Aorta (tissue), 5 donors: ENCODE measurements at places on chromosomes 4 and X. TPM values are rescaled to one million over a fixed set of nuclear protein-coding genes. Genes with fewer than 3 reads are reported as not detected.

TAF7L gene
- total RNA-seq = not detected

PPP1R2C gene
- total RNA-seq = not detected

PRRG1 gene
- total RNA-seq = 17.8 TPM

F11 gene
- total RNA-seq = 0.26 TPM

DNA sequence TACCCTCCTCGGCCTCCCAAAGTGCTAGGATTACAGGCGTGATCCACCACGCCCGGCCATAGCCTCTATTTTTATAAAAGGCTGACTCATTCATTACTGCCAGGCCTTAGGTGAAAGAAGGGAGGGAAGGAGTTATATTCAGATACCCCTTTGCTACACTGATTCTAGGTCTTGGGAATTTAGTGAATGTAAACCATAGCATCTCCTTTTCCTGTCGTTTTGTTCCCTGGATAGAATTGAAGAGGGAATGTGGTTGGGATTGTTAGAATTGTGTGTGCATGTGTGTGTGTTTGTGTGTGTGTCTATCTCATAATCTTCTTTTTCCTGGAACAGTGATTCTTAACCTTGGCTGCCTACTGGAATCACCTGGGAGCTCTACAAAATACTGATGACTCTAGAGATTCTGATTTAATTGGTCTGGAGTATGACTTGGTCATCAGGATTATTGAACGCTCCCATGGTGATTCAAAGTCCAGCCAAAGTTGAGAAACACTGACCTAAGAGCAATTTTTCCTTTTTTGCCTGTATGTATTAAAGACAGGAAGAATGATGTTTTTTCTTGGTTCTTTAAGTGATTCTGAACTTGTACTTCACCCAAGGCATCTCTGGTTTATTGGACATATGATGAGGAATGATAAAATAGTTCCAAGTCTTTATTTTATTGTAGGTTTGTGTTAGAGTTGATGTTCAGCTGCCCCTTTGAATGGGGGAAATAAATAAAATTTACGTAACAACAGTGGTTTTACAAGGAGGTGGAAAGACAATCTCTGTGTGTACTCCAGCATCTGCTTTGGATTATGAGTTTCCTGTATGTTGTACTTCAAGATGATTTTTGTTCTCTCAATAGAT, 37.0 kb downstream of the NAP1L5 start:
- DNase-seq = no peak

DNA sequence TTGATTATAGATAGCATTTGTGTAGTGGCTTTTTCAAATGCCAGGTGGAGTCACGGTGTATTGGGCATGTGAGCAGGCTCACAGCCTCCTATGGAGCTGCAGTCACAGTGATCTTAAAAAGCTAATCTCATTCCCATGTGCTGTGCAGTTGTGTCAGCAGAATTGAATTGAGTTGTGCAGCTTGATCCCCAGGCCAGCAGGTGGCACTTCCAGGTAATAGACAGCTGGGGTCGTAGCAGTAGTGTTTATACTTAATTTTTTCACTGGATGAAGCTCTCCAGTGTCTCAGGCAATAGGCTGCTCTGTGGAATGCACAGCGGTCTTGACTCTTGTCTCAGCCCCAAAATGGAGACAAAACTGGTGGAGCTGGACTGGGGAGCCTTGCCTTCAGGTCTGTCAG, 1028.1 kb downstream of the SH3BGRL start:
- no peak for DNase-seq

DNA sequence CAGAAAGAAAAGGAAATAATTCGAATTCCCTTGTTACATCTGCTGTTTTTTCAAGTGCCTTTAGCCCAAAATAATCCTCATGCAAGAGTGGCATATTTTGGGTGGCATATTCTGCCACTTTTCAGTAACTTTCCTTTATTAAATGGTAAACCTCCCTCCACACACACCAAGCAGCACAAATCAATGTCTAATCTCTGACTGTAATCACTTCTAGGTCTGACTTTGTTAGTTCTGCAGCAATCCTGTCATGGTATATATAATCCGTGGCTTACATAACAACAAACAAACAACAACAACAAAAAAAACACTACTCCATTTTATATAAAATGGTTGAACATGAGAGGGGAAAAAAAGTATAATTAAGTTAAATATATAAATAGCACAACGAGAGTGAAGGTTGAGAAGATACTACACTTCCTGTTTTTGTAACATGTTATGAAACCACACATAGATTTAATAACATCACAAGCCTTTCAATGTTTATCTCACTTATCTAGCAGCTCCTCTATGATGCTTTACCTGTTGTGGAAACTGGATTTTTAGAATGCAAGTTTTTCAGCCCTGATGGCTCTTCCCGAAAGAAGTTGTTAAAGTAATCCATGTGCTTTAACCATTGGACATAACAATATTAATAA, 715.4 kb downstream of the GRXCR1 start:
- no peak for DNase-seq

DNA sequence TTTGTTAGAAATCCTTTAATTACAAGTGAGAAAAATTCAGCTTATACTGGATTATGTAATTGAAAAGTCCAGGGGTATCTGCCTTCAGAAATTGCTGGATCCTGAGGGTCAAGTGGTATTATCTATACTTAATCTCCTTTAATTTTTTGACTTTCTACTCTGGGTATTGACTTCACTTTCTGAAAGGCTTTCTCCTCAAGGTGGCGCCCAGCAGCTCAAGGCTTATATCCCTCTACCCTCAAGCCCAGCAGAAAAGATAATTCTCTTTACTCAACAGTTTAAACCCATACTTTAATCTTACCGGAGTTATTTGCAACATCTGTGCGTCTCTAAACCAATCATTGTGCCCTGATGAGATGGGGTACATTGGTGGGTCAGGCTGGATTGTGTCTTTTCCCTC, 129.5 kb downstream of the LARP7 start:
- no peak for DNase-seq

DNA sequence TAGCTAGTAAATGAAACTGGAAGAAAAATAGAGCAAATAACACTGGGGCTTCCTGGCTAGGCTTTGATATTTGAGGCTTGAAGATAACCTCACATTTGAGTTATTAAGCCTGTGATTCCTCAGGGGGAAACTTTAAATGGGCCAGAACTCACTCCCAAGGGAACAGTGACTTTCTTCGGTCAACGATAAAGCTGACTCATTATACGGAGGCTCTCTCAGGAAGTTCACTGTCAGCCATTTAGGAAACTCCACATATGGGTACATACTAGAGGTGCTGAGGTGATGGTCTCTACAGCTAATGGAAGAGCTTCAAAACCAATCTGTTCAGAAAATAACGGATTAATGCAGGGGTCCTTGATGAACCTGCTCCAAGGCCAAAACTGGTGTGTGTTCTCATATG, 120.8 kb downstream of the SH2D1A start:
- no peak for DNase-seq

- no peak for DNase-seq
Observed at GRCh38 chr4:84956014-84956413, 10.5 kb downstream of the WDFY3 start.

DNA sequence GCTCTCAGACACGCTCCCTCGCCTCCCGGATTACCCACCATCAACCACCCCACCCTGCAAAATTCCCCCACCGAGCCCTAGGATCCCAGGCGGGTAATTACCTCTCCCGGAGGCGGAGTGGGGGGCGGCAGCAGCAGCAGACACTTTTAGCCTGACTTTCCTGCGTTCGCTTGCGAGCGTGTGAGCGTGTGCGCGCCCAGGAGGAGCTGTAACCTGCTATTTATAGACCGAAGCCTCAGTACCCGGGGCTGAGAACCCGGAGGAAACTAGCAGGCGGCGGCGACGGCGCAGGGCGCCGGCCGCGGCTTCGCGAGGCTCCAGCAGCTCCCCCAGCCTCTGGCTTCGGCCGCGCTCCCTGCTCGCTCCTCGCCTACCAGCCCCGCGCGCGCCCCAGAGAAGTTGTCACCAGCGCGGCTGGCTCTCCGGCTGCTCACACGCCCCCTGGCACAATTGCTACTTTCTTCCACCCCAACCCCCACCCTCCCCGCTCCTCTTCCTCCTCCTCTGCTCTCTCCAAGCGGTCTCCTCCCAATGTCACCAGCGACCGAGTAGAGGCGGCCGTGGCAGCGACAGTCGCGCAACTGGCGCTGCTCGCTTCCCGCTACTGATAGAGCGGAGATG, at the start of gene INPP4B:
TSS of gene INPP4B (minus strand) at position 194 of the 621 bp plus-strand sequence.
- peak; percentile 57 for DNase-seq

GRCh38 chrX:94743478-94743877, 1069.5 kb downstream of the FAM133A start:
- DNase-seq = no peak

DNA sequence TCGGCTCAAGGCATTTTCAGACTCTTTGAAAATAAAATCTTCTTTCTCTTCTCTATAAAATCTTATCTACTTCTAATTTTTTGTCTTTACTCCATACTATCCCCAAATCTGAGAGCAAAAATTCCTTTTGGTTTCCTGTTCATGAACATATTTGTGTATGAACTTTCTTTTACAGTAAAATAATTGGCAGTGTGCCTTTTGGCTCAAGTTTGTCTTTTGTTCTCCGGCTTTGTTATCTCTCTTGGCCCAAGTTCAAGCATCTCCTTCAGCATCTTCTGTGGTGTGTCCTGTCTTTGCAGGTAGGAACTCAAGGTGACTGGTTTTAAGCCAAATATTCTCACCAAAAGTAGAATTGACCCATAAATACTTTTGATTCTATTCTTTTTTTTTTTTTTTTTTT, 276.6 kb upstream of the FAT1 start:
- no peak for DNase-seq

DNA sequence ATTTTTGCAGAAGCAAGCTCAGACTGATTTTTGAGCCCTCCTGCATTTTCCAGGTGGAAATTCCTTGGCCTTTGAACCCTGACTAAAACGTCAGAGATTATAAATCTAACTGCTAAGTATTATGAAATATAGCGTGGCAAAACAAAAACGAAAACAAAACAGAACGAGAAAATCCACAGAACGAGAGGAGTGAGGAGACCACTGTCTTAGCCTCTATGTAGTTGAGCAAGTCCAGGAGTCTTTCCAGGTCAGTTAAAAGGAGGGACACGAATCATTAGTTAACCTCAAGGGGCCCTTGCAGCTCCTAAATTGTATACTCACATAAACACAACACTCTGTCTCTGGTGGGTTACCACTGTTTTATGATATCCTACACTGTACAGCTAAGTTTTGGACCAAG, 80.2 kb downstream of the SYNPO2 start:
- no peak for DNase-seq

GRCh38 chr4:172707622-172708021, 461.0 kb upstream of the GALNT7 start:
- no peak for DNase-seq

DNA sequence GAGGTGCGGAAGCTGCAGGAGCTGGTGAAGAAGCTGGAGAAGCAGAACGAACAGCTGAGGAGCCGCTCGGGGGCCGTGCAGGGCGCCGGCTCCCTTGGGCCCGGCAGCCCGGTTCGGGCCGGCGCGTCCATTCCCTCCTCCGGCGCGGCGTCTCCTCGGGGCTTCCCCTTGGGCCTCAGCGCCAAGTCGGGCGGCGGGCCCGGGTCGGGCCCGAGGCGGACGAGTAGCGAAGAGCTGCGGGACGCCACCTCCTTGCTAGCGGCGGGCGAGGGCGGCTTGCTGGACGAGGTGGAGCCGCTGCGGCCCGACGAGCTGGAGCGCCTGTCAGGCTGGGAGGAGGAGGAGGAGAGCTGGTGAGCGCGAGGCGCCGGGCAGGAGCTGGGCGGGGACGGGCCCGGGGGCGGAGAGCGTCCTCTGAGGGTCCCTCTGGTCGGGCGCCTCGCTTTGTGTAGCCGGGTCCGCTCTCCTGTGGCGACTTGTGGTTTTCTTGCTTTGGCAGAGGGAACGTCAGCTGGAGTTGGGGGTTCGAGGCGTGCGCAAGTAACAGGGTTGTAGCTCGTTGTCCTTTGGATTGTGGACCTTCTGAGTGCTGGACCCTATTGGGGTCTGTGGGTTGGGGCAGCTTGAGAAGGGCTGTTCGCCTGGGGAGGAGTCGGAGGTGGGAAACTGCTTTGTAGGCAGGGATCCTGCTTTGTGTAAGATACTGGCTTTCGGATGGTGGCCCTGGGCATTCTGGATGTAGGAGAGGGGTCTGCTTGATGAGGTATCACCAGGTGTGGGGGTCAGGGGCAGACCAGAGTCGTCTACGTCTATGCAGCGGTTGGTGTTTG, 662 bp downstream of the SLAIN2 start:
- peak; percentile 88 for DNase-seq

DNA sequence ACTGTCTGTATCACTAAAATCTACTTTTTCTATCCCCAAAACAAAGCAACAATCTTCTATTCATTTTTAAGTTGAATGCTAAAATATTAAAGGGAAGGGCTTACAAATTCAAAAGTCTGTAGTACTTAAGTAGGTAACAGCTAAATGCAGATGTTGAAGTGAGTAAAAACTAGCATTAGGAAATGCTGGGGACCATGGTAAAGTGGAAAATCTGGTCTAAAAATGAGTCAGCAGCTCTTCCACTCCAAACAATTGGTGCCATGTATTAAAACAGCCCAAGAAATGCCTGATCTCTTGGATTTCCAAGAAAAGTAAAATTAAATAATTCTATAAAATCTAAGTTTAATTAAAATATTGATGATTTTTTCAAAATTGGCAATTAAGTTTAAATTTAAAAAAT, 73.3 kb upstream of the PPP3CA start:
- no peak for DNase-seq

DNA sequence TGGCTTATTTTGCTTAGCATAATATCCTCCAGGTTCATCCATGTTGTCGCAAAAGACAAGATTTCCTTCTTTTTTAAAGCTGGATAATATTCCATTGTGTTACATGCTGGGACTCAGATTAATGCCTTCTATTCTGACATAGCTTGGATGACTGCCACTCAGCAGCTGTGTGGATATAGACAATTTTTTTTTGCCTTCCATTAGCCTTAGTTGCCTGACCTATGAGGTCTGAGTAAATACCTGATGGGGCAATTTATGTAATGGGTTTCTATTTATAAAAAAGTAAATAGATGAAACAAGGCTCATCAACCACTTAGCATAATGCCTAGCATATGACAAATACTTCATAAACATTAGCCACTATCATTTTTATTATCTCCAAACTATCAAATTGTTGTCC, 515.4 kb downstream of the ZNF674 start:
- DNase-seq = no peak
